ENCODE measurements at places on chromosomes 7 and 10.

- DNase-seq: no peak
These were observed 82.7 kb upstream of the PDZD8 start for GRCh38 chr10:117457932-117458331.

DNA sequence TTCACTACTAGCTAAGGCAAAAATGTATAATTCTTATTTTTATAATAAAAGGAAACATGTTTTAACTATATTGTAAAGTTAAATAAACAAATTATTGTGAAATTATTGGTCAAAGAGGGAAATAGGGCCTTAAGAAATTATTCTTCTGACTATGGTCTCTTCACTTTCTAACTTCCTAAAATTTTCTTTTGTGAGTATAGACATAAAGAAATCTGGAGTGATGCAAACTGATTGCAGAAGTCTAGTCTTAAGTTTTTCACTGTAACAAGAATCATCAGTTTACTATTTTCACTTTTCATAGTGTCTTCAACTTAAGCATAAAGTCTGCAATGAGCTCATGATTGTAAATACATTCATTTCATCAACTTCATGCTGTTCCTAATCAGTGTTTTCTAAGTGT is 525.4 kb downstream of the TFEC start:
- no peak for DNase-seq

- DNase-seq: no peak
These were observed 20.8 kb upstream of the RADIL start for GRCh38 chr7:4904346-4904745.

DNA sequence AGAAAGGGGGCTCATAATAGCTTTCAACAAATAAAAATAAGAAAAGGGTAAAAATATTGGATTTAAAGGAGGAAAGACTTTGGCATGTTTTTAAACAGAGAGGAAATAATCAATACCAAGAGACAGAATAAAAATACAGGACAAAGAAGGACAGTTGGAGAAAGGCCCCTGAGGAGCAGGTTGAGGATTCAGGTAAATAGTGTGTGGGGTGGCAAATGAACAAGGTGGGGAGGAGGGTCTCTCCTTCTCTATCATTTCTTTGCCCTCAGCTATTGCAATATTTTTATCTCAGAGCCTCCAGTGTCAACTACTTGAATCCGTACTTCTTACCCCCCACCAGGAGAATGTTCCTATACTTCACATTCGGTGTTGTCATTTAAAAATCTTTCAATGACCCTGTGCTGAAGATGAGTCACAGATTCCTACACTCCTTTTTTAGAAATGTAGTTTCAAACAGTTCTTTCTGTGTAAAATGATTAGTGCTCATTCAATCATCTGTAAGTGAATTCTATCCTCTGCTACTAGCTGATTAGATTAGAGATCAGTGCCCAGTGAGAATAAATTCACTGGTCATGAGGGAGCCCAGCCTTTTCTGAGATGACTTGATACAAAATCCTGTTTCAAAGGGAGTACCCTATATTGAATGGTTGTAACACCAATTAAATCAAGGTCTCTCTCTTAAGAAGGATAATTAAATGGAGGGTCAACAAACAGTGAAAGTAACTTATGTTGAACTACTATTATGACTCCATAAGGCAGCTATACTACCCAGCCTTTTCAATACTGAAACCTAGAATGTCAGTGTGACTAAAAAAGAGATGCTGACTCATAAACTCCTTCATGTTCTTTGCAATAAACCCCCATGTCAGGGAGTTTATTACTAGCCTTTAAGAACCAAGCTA is 50.4 kb upstream of the WNT16 start:
- DNase-seq: no peak

GRCh38 chr7:81791568-81792518 is 22.0 kb upstream of the HGF start:
- DNase-seq: no peak

- DNase-seq: no peak
These were observed 22.0 kb upstream of the TMEM120A start for GRCh38 chr7:76016191-76016947.

DNA sequence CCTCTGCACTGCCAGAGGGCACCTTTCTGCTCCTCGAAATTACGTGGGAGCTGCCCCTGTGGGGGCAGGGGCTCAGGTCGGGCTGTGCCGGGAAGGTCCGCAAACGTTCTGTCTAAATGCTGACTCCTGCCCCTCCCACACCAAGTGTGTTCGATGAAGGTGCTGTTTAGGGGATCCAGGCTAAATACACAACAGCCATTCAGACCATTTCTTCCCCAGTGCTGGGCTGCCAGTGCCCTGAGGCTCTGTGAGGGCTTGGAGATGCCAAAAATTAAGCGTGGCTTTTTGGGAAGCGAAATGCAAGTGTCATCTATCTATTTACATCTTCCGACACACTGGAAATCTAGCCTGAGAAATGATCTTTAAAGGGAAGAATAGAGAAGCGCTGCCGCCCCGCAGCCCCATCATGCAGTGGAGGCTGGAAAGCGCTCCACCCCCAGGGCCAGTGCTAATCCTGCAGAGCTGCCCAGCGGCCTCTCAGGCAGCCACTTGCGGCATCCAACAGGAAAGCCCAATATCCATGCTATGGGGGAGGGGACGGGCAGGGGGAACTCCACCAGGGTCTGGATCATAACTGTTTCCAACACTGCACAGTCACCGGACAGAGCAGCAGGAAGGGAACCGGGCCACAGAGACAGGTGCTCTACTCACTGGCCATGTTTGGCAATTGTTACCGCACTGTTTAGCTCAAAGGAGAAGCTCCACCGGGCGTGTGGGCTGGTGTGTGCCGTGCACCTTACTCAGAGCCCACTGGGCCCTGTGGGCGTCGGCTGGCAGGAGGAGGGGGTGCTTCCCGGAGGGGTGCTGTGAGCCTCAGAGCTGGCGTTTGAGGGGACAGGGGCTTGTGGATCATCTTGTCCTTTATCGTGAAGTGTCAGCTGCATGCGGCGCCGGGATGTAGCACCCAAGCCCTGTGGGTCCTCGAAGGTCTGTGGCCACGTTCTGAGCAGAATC is 205.5 kb downstream of the DNAJB6 start:
- DNase-seq: no peak

- no peak for DNase-seq
These were observed 14.4 kb downstream of the COL28A1 start for GRCh38 chr7:7521259-7521658.

GRCh38 chr10:35133586-35133985 is 6.9 kb downstream of the CREM start:
- no peak for DNase-seq

- no peak for DNase-seq
These were observed 126.7 kb upstream of the TMEM196 start for GRCh38 chr7:19900118-19900517.

GRCh38 chr10:126177417-126178030 is 210.8 kb downstream of the ADAM12 start:
- no peak for DNase-seq

GRCh38 chr10:123563581-123563855 is 102.6 kb upstream of the GPR26 start:
- DNase-seq: no peak

DNA sequence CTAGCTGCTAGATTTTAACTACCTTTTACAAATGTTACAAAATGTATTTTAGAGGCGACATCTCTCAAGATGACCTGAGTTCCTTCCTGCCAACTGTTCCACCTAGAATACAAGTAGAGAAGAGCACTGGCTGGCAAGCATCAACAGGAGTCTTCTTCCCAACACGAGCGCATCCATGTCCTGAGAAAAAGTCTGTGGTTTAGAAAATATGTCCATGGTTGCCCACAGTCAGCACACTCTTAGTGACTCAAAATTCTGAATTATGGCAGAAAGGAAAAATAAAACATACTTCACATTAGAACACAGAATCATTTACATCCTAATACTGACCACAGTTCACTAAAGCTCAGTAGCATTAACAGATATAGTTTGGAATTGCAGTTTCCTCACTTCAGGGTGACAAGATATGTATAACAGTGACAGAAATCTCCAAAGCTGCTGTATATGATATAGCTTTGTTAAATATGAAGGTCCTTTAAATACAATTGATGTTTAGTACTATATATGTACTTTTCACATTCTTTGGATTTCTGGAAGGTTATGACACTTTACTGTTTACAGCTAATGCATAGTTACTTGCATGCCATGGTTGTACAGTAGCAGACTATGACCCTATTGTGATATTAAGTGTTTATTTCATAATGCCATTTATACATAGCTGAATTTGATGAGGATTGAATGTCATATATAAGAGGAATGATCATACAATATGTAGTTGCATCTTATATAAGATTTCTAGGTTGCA is 327.1 kb downstream of the GFRA1 start:
- no peak for DNase-seq

GRCh38 chr10:93916257-93917063 is 22.7 kb downstream of the SLC35G1 start:
- no peak for DNase-seq

DNA sequence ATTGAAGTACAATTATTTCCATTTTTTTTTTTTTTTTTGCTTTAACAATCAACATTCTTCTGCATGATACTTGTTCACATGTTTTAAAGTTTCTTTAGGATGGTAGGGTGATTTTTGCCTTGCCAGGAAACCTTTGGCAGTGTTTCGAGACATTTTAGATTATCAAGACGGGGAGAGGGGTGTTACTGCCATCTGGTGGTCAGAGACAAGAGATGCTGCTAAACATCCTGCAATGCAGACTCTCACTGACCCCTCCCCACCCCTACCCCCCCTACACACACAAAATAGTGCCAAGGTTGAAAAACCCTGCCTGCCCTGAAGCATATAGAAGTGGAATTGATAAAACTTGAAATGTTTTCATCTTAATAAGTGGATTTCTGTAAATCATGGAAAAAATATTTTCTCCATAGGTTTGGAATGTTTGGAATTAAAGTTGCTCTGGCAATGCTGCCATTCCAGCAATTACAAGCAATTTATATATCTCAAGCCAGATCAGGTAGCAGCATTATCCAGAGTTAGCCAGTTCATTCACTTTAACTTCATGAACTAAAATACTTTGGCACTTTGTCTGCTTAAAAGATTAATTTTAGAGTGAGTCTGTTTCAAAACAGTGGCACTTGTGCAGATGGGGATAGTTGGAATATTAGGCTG is 62.1 kb downstream of the SDHAF3 start:
- DNase-seq: peak; percentile 43

- DNase-seq: no peak
These were observed 47.6 kb downstream of the CYP26A1 start for GRCh38 chr10:93121311-93121710.

- no peak for DNase-seq
These were observed 39.7 kb downstream of the ARID5B start for GRCh38 chr10:61941202-61941681.

DNA sequence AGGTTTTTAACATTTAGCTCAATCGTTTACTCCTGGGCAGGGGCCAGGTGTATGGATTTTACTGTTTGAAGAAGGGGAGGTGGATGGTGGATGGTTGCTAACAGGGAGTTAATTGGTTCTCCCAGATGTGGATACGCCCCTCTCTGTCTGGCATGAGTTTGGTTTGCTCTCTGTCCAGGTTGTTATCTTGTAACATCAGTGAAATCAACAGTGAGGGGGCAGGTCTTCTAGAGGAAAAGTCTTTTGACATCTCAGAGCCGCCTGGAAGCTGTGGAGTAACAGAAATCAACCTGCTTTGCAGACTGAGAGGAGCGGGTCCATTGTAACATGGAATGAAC is 243.4 kb downstream of the MGMT start:
- DNase-seq: no peak

DNA sequence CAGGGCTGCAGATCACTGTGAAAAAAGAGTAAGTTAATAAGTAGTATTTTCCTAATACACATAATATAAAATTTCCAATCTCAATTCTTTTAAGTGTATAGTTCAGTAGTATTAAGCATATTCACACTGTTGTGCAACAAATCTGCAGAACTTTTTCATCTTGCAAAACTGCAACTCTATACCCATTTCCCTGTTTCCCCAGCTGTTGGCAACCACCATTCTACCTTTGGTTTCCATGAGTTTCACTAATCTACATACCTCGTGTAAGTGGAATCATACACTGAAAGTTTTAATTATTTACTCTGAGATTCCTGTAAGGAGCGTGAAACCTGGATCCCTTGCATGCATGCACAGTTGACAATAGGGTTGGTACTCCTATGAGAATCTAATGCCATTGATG is 155.4 kb downstream of the ZPBP start:
- no peak for DNase-seq
